ENCODE measurements at places on chromosomes 3 and 15.

DNA sequence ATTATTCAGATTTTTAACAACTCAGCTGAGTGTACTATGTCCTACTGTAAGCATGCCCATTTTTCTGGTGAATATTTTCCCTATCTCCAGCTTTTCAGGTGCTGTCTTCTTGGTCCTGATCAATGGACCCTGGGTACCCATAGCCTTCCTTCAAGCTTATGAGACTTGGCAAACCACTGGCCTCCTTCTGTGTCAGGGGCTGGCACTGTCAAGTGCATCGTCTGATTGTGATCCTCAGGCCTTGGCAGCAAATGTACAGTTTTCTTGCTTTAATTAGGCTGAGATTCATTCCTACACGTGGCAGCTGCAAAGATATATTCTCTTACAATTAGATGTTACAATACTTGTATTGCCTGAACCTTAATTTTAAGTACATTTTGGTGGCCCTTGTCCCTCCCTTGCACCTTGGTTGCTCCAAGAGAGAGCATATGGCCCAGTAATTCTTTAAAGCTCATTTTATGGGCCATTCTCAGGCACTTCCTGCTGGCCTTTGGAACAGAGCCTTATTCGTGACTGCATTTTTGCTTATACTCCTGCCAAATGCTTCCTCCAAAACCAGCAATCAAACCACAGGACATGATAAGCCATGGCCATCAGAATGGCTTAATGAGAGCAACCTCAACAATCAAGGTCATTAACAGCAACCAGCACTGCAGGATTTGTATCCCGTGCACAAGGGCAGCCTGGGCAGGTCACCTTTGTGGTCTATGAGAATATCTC is 179.9 kb downstream of the CNTN6 start:
- DNase-seq = no peak

- peak; percentile 19 for DNase-seq
These were observed 109.2 kb downstream of the EPHB1 start for GRCh38 chr3:134904241-134904771.

- DNase-seq = no peak
These were observed 152.5 kb upstream of the P2RY1 start for GRCh38 chr3:152682477-152682876.

GRCh38 chr3:8458711-8459110 is 42.9 kb upstream of the LMCD1 start:
- DNase-seq = no peak

GRCh38 chr3:52208556-52208955 is 10.6 kb downstream of the ALAS1 start:
- DNase-seq = no peak

GRCh38 chr3:59392116-59392515 is 342.3 kb upstream of the CFAP20DC start:
- peak; percentile 48 for DNase-seq

DNA sequence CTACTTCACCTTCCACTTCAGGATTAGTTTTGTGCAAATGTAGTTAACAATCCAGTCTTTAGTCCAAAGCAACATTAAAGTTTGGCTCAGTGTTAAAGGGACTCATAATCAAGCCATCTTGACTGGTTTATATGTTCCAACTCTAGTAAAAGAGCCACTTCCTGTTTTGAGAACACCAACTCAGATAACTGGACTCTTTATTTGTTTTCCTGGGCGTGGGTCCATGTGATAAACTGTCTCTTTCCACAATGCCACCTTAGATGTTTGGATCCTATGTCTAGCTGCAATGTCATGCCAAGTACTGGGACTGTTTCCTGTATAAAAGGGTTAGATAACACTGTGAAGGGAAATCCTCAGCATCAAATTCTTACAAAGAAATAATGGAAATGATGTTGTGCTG is 545.0 kb downstream of the PYDC2 start:
- no peak for DNase-seq

GRCh38 chr15:45429941-45430792 is 51.8 kb upstream of the GATM start:
- DNase-seq = peak; percentile 86

Data from suppressor macrophage (primary cell).